ENCODE measurements at places on chromosomes 7 and 10. TPM values are rescaled to one million over a fixed set of nuclear protein-coding genes. Genes with fewer than 3 reads are reported as not detected.

Gene CYP26A1
- polyA plus RNA-seq = 0.40 TPM

Gene SYT15
- polyA plus RNA-seq = 26.5 TPM

Gene STMP1
- polyA plus RNA-seq = 74.2 TPM

Gene MPLKIP
- polyA plus RNA-seq = 34.7 TPM

Gene LLCFC1
- 0.63 TPM for polyA plus RNA-seq

- DNase-seq = no peak
Measured at GRCh38 chr7:13042605-13043236, 355.3 kb downstream of the ARL4A start.

- peak; percentile 38 for DNase-seq
Measured at GRCh38 chr7:122616951-122617350, 82.0 kb downstream of the RNF133 start.

DNA sequence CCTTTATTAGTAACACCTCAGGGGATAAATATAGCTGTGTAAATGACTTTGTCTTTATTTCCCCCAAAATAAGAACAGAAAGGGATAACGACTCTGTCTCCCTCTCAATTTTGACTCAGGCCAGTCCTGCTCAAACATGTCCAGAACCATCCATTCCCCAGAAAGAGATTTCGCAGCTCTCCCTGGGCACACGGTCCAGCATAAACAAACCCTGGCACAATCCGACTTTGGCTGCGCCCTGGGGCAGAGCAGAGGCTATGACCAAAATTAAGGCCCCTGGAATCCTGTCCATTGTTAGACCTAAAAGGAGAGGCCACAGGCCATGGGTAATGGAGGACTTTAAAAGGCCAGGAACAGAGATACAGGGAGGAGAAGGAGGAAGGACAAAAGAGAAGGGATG is 99.1 kb downstream of the PRPF18 start:
- DNase-seq = no peak

- no peak for DNase-seq
Measured at GRCh38 chr7:47035522-47035921, 546.4 kb downstream of the TNS3 start.

GRCh38 chr10:44965651-44966097 is 6.1 kb downstream of the RASSF4 start:
- no peak for DNase-seq

GRCh38 chr10:1507436-1507835 is 229.9 kb downstream of the ADARB2 start:
- no peak for DNase-seq

Gene KCNIP2
- 7.5 TPM for polyA plus RNA-seq

Gene CALML5
- not detected for polyA plus RNA-seq

DNA sequence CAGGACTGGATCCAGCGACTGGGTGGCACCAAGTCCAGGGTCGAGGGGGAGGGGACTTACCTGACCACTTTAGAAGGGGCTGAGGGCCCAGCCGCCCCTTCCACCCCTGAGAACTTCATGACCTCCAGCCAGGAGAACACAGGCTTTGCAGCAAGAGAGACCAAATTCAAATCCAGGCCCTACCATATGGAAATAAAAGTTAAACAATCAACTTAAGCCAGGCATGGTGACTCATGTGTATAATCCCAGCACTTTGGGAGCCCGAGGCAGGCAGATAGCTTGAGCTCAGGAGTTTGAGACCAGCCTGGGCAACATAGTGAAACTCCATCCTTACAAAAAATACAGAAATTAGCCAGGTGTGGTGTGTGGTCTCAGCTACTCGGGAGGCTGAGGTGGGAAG is 61.9 kb downstream of the COL13A1 start:
- DNase-seq = no peak

- no peak for DNase-seq
Measured at GRCh38 chr7:132558815-132559214, 17.5 kb downstream of the PLXNA4 start.

Gene SEMA3C
- 115 TPM for polyA plus RNA-seq

DNA sequence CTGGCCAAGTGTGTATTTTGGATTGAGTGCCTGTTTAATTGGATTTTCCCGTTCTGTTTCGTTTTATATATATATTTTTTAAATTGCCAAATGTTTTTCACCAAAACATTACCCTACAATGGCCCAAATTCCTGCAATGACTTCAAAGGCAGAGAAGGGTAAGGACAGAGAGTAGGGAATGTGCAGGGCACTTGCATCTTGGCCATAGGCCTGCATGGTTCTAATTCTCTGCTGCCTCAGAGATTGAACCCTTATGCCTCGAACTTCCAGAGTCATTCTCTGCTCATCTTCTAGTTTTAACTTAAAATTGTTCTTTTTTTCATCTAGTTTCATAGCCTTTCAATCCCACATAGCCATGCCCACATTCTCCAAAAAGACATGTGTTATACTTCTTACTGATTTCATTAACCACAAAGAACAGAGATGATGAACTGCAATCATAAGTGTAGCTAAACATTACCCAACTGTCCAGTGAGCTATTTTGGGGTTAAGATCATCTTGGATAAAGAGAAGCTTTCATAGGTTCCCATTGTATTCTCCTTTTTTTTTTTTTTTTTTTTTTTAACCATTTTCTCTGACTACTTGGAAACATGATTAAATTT is 177.6 kb downstream of the PLXDC2 start:
- peak; percentile 82 for DNase-seq

DNA sequence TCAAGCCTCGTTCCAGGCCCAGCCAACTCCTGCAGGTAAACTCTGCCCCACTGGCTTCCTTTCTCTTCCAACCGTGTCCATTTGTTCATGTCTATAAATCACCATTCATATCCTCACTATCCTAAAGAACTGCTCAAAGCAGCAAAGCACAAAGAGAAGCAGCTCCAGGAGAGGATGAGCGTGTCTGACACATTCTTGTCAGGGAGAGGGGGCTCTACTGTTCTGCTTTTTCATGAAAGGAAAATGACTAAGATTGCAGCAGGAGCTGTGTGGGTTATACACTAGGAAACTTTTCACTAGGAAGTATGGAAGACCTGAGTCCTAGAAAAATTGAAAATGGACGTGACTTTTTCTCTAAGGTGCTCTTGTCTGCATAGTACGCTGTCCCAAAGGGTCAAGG is 16.7 kb downstream of the AGFG2 start:
- no peak for DNase-seq

Gene GJC3
- 0.99 TPM for polyA plus RNA-seq

Data from right lung (tissue), 10 donors.